ENCODE measurements at places on chromosomes 2 and 18.

DNA sequence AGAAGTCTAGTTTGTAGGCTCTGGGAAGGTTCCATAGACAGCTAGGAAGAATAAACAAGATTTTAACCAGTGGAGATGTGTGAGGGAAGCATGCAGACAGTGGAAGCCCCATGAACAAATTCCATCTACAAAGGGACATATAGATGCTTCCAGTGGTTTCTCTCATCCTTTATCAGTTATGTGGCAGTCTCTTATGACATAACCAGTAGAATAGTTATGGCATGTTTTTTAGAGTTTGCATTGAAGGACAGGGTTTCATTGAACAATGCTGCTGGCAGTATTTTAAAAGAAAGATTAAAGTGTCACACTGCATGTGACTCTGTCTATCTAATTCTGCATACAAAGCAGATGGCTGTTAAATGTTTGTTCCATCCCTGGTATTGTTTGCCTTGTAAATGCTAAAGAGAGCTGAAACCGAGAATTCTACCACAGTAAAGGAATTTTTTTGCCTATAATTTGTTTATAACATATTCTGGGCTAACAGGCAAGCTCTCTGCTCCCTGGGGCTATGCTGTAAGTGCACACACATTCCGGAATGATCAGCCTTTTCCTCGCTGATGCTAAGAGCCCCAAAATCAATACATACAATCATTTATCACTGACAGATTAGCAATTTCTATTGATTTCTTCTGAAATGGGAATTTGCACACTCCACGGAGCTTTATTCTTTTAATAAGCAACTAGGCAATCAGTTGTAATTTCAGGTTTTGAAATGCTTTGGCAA is 76.8 kb upstream of the PELI1 start:
- DNase-seq = no peak

GRCh38 chr18:77763530-77764145 is 514.0 kb downstream of the GALR1 start:
- no peak for DNase-seq

DNA sequence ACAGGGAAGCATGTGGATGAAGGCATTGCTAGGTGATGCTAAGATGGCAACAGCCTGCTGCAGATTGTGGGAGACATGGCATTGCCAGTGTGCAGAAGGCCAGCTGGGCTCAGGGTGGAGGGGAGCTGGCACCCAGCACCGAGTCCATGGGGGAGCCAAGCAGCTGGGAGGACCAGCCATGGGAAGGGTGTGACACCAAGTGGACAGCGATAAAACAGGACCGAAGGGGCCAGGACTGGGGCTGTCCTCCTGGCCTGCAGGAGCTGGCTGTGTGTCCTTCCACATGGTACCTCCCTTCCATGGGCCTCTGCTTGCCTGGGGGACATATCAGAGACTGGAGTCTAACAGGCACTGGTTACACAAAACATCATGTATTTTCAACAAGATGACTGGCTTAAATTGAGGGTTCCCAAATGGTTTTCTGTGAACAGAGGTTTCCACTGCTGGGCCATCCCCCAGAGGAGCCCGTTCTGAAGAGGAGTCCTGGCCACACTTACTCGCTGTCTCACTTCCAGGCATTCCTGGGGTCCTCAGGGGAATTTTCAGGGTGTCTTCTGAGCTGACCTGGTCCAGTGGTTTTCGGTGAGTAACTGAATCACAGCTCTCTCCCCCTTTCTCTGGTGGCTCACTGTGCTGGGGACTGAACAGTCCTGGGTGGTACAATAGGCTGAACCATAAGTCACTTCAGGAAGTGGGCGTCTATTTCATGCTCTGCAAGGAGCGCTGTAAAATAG is 60.4 kb upstream of the TNP1 start:
- DNase-seq = no peak

DNA sequence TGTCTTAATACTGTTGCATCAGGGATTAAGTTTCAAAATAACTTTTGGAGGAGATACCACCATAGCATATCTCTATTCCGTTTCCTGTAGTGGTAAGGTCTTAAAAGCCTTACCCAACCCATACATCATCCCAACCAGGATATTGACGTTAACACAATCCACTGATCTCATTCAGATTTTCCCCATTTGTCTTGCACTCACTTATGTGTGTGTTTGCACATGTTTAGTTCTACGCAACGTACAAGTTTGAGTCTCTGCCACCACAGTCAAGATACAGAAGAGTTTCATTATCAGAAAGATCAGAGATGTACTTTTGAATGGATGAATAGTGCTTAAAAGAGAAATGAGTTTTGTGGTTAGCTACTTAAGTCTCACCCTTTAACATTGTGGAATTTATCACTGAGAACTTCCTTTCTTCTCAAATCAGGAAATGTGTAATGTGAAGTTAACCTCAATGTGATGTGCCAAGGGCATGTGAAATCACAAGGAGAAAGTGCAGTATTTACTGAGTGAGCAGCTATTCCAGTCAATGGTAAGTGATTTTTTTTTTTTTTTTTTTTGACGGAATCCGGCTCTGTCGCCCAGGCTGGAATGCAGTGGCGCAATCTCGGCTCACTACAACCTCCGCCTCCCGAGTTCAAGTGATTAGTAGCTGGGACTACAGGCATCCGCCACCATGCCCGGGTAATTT is 69.2 kb upstream of the EPHA4 start:
- DNase-seq = no peak

GRCh38 chr2:17251171-17251570 is 267.1 kb downstream of the RAD51AP2 start:
- DNase-seq = no peak

DNA sequence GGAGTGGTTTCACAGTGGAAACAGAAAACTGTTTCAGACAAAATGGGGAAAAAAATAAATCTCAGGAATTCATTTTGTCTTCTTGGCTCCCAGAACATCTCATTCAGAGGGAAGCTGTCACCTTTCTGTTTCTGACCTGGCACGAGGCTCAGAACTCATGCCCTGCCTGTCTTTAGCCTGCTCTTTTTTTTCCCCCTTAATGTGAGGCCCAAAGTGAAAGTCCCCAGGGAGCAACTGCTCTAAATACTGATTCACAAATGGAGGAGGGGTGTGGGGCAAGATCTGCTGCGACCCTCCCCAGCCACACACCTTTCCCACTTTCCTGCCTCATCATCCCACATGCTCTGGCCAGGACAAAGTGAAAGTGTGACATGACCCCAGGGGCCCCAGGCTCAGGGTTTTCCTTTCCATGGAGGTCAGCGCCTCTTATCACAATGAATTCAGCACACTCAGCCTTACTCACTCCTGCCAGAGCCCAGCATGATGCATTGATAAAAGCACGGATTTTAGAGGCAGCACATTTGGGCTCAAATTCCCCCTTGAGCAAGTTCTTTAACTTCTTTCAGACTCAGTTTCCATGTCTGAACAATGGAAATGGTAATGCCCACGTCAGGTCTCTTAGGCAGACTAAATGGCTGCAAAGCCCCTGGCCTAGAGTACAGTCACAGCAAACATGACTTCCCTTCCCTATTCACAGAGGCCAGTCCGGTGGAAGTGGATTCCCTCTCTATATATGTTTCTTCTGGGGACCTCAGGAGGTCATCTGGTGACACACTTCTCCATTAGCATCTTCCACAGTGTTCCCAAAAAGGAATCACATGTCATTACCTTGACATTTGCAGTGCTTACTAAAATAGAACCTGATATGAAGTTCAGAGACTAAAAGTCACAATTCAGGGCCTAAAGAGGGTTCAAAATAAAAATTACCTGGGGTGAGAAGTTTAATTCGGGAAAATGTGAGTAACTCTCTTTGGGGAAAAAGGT is 55.3 kb upstream of the TMEM163 start:
- DNase-seq = no peak

- DNase-seq = no peak
Measured at GRCh38 chr2:233672886-233673285, 1.2 kb downstream of the UGT1A9 start.

DNA sequence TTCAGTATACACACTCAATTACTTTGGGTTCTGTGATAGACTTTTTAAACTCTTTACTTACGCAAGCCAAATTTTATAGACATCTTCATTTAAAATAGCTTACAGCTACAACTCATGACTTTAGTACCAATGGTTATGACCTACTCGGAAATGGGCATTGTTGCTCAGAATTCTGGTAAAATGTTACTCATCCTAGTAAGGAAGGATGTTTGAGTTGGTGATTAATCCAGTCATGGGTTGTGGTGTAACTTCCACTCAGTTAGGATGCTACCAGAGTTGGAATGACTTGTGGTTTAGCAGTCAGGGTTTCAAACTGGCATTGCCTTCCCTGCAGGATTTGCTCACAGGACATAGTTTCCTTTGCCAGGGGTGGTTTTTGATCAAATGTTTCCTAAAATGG is 7.4 kb upstream of the NPC1 start:
- DNase-seq = no peak

- no peak for DNase-seq
Measured at GRCh38 chr2:64268330-64269048, 124.3 kb upstream of the PELI1 start.

DNA sequence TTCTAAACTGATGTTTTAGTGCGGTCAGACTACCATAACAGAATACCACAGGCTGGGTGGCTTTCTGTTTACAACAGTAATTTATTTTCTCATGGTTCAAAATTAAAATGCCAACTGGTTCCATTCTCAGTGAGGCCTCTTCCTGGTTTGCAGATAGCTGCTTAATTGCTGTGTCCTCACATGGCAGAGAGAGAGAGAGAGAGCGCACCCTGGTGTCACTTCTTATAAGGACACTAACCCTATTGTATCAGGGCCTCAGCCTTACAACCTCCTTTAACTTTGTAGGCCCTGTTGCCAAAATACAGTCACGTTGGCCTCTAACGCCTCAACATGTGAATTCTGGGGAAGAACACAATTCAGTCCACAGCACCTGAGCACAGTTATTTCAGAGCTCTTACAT is 37.5 kb upstream of the ZNF385B start:
- peak; percentile 20 for DNase-seq

- no peak for DNase-seq
Measured at GRCh38 chr2:204892506-204893255, 347.4 kb downstream of the PARD3B start.
